ENCODE measurements at places on chromosomes 13 and 19.

GRCh38 chr19:9636018-9636417 lies 15.0 kb upstream of the ZNF561 start:
- no peak for DNase-seq

GRCh38 chr13:89966524-89966923 lies 1381.0 kb upstream of the MIR17HG start:
- DNase-seq: no peak

- no peak for DNase-seq
Observed at GRCh38 chr19:51726049-51726448, 2.3 kb upstream of the HAS1 start.

- DNase-seq: no peak
Observed at GRCh38 chr19:44367024-44367423, 10.5 kb upstream of the ZNF112 start.

DNA sequence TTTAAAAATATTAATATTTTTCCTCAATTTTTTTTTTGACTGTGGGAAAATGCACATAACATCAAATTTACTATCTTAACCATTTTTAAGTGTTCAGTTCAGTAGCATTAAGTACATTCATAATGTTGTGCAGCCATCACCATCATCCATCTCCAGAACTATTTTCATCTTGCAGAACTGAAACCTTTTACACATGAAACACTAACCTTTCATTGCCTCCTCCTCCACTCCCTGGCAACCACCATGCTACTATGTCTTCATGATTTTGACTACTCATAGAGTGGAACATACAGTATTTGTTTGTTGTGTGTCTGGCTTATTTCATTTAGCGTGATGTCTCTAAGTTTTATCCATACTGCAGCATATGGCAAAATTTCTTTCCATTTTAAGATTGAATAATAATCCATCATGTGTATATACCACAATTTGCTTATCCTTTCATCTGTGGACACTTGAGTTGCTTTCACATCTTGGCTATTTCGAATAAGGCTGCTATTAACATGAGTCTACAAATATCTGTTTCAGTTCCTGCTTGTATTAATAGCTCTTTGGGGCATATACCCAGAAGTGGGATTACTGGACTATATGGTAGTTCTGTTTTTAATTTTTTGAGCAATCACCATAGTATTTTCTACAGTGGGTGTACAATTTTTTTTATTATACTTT lies 376.4 kb downstream of the MTUS2 start:
- peak; percentile 17 for DNase-seq

GRCh38 chr19:41588497-41589209 lies 12.7 kb downstream of the CEACAM21 start:
- DNase-seq: peak; percentile 34

GRCh38 chr13:52782471-52783448 lies 43.1 kb upstream of the CNMD start:
- DNase-seq: no peak

DNA sequence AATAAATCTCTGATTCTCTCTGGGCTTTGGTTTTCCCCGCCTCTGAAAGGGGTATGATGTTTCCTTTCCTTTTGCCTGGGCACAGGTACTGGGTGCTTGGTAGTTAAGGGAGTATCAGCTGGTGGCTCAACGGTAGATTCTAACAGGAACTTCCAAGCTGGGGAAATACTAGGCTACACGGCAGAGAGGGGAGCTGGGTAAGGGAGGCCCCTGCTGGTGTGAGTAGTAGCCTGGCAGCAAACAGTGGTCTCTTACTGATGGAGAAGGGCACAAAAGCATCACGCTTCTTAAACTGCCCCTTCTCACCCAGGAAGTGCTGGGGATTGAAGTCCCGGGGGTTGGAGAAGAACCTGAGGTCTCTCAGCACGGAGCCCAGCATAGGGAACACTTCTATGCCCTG lies 26.9 kb upstream of the CYP2A7 start:
- DNase-seq: no peak

- DNase-seq: no peak
Observed at GRCh38 chr19:4086411-4086867, 19.7 kb upstream of the ZBTB7A start.

DNA sequence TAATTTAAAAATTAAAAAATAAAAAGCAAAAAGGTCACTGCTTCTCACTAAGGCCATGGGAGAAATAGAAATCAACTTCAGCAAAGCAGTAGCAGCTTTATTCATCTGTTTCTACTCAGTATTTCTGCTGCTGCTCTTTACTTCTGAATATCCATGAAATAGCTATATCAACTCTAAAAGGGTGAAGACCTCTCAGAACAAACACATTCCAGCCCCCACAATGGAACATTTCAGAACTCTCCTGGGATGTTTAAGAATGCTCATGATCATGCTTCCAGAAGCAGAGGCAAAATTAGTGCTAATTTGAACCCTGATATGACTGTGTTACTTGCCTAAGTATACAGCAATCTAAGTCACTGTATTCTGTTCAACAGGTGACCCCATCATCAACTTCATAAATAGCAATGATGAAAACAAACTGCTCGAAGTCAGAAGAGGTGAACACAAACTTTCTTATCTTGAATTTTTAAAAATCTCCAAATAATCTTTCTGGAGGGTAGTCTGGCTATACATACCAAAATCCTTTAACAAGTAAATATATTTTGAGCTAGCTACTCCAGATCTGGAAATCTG lies 29.6 kb upstream of the DOCK9 start:
- DNase-seq: no peak

DNA sequence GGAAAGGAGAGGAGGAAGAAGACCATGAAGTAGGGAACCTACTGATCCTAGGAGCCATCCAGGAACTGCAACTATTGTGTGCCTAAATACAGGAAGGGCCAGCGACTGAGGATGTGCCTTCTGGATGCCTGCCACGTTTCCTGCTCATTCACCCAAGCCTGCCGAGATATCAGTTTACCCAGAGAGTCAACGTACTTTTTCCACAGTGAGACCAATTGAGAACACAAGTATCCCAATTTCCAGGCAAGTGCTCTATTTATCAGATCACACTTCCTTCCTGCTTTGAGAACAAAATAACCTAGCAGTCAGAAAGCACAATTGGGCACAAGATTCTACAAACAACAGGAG lies 122.4 kb downstream of the AKAP11 start:
- DNase-seq: no peak

GRCh38 chr19:10921199-10921909 lies 7.1 kb downstream of the YIPF2 start:
- DNase-seq: no peak

DNA sequence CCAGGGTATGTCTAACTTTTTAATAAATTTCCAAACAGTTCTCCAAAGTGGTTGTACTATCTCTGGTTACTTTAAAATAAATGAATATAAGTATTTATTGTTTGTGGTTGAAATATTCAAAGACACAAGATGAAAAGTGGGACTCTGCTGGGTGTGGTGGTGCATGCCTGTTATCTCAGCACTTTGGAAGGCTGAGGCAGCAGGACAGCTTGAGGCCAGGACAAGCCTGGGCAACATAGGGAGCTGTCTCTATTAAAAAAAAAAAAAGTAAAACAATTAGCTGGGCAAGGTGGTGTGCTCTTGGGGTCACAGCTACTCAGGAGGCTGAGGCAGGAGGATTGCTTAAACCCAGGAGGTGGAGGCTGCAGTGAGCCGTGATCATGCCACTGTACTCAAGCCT lies 10.4 kb downstream of the PNMA8A start:
- DNase-seq: no peak

DNA sequence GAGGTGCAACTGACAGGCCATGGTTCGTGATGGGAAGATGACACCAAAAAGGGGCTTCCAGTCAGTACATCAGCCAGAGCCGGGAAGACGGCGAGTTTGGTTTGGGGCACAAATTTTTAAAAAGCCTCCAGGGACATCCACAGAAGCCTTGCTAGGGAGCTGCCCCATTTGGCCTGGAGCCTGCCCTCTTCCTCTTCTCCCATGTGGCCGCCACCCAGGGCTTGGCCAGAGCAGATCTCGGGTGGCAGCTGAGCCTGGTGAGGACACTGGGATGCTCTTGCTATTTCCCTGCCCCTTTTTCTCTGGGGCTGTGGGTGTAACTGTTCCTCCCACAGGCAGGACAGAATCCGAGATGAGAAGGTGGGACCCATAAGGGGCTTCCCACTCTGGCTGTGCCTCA lies 8.2 kb downstream of the ETFB start:
- no peak for DNase-seq

DNA sequence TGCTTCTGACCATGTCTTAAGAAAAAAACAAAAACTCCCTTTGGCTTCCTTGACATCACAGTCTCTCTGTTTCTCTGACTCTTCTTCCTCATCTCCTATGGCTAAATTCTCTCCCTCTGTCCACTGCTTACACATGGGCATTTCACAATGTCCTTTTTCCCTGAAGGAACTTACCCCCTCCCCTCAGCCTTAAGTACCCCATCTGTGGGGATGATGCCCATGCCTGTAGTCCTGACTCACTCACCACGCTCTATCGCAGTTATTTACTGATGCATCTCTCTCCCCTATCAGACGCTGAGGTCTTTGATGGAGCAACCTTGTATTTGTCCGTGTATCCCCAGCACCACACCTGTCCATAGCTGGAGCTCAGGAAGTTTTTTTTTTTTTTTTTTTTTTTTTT lies 32.4 kb downstream of the ACTN4 start:
- DNase-seq: no peak

- no peak for DNase-seq
Observed at GRCh38 chr13:95492044-95492801, 60.3 kb upstream of the CLDN10 start.

DNA sequence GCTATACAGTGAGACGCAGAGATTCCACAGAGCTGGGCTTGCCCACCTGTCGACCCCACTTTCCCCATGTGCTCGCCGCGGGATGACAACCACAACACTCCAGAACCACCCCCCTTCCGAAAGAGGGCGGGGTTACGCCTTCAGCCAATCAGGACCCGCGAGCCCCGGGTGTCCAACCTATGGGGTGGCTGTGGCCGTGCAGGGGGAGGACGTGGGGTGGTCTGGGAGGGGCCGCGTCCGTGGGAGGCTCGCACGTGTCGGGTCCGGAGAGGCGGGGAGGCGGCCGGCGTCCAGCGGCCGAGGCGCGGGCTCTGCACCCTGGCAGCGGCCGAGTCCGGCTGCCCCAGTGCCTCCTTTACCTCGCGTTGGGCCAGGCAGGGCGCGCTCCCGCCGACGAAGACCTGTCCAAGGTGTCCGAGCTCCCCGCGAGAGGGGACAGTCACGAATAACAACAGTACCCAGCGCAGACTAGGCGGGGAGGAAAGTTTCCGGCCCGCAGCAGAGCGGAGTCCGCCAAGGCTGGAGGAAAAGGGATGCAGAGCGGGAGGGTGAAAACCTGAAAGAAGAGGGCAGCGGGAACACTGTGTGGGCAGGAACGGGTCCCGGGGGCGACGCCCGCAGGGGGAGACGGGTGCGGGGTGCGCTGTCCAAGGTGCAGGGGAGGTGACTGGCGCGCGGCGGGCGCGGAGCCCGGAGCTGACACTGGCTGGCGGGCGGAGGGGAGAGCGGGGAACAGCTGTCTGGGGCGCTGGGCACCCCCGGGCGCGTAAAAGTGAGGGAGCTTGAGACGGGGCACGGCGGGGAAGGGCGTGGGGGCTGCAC lies 911 bp downstream of the ENOX1 start:
- DNase-seq: peak; percentile 53
